AML-193 (cell line): ENCODE measurements at places on chromosomes 2 and 18.

DNA sequence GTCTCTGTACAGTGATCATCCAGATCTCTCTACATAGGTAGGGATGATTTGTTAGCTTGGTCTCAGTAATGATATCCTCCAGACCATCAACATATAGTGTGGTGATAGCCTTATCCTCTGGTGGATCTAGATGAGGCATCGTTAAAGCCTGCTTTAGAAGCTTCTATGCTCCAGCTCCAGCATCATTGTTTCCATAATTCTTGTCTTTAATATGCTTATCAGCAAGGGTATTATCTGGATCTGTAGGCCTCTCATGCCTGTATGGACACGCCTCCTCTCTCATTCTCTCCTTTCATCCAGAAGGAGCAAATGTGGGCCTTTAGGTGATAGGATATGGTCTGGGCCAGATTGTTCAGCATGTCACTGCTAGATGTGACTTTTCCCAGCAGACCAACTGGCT, 234.5 kb upstream of the CHST9 start:
- DNase-seq: no peak

- DNase-seq: no peak
These were observed 106.0 kb downstream of the SETBP1 start for GRCh38 chr18:44786688-44787087.

DNA sequence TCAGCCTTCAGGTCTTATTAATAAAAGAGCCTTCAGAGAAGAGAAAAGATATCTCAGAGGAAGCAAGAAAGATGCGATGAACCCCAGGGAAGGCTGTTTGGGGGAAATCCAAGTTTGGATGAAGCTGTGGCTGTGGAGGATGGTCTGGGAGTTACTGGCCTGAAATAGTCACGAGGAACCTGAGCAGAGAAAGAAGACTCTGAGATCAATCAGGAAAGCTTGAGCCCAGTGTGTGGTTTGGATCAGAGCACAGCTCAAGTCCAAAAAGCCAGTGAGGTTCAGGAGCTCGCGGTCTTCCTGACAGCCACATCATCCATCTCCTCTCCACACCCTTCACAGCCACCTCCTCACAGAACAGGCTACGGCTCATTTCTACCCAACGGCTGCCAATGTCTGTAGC, 87.4 kb upstream of the SERPINE2 start:
- no peak for DNase-seq

DNA sequence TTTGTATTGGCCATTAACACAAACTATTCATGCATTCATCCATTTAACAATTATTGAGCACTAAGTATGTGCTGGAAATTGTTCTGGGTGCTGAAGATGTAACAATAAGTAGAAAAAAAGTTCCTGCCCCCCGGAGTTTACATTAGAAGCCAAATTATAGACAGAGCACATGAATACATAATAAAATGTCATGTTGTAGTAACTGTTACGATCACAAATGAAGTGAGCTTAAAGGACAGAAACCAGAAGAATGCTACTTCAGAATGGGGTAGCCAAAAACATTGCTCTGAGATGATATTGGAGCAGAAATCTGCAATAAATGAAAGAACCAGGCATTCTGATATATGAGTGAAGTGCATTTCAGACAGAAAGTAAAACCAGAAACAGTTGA, 256.0 kb upstream of the SETBP1 start:
- DNase-seq: no peak
